Endothelial cell of coronary artery (primary cell): ENCODE measurements at places on chromosomes 12 and 14. TPM values are rescaled to one million over a fixed set of nuclear protein-coding genes. Genes with fewer than 3 reads are reported as not detected.

GDF3 gene
- 0.18 TPM in 1 of 2 replicates, not detected in the other for total RNA-seq

FOXN4 gene
- not detected in 2 replicates for total RNA-seq

CLEC2D gene
- total RNA-seq, result 0.99 and 1.1 TPM in 2 replicates

SMOC1 gene
- total RNA-seq, result under 0.01 and 0.09 TPM in 2 replicates

PPM1H gene
- 3.0 and 3.8 TPM in 2 replicates for total RNA-seq

ARHGEF40 gene
- 4.2 and 12.1 TPM in 2 replicates for total RNA-seq

OSGEP gene
- total RNA-seq, result 25.9 and 40.8 TPM in 2 replicates
